KG1 (cell line): ENCODE measurements at places on chromosomes 2 and 18.

DNA sequence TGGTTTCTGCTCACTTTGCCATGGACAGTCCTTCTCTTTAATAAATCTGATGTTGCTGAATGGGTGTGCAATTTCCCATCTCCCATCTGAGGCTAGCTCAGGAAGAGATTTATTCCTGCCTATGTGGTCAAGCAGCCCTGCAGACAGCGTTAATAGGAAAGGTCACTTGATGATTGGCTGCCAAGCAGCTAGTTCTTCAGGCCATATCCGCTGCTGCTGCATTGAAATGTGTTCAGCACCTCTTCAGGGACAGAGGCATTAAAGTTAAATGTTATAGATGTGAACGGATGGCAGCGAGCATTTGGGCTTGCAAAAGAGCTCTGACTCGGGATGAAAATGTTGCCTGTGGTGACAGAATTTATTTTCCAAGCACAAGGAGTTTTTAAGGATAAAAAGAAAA lies 474.2 kb downstream of the PIK3C3 start:
- DNase-seq: no peak

GRCh38 chr2:241558532-241559322 lies at the start of gene BOK:
TSS of gene BOK (plus strand) at chr2:241558745. CDS start at chr2:241559484, 739 bp downstream.
- DNase-seq: no peak

DNA sequence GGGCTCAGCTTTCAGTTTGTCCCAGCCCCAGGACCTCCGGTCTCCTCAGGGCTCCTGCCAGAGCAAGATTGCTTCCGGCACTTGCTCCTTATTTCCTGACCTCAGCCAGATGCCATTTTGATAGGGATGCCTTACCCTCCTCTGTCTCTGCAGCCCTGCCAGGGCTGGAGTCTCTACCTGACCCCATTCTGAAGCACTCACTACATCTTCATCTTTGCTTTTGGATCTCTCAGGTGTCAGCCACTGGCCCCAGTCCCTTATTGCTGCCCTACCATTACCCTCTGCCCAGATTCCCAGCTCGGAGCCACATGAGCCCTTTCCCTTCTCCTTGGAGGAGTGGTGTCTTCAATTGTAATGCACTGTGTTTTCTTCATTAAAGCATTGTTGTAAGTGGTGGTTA lies 17.1 kb downstream of the OSBPL6 start:
- no peak for DNase-seq

DNA sequence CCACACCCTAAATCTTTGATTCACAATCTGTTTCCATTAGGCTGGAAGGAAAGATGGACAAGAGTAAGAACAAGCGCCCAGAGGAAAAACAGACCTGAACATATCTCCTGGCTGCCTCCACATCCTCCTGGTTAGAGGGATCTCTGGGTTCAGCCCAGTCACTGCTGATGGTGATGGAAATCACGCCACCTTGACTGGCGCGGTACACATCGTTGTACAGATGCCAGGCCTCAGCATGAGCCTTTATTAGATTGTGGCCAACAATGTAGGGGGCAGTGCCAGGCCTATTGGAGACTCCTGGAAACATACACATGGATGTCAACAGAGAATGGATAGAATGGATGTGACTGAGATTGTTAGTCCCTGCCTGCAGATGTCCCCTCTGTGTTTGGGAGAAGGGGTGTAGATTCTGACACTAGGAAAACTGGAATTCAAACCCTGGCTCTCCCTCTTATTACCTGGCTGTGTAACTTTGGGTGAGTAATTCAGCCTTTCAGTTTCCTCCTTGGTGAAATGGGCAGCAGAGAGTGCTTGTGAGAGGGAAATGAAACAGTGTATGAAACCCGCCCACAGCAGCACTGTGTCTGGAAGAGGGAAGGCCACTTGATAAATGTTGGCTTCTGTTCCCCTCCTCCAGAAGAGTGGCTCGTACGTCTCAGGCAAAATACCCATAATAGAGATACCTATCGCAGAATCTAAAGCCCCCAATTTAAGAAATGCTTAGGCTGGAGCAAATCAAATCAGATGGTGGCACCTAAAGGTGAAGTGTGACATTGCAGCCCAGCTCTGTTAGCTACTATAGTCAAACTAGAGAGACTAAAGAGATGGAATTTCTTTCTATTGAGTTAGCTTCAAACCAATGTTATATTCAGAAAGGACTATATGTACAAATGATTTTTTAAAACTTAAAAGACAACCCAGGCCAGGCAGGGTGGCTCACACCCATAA lies 36.2 kb downstream of the LCT start:
- DNase-seq: no peak

- DNase-seq: no peak
Observed at GRCh38 chr2:217625557-217626169, 377.1 kb downstream of the TNS1 start.

GRCh38 chr2:95314964-95315611 lies 17.9 kb downstream of the KCNIP3 start:
- no peak for DNase-seq

DNA sequence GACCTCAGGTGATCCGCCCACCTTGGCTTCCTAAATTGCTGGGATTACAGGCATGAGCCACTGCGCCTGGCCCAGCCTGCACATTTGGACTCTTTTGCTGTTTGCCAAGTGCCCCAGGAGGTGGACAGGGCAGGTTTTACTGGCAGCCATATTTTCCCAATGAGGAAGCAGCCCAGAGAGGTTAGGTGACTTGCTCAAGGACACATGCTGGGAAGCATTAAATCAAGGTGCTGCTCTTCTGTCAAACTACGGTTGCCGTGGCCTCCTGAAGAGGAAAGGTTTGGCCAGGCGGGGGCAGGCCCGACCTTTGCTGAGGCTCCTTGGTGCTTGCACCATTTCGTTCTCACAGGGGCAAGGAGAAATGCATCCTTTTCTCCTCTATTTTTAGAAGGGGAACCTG lies 44.0 kb downstream of the DNMT3A start:
- DNase-seq: no peak

DNA sequence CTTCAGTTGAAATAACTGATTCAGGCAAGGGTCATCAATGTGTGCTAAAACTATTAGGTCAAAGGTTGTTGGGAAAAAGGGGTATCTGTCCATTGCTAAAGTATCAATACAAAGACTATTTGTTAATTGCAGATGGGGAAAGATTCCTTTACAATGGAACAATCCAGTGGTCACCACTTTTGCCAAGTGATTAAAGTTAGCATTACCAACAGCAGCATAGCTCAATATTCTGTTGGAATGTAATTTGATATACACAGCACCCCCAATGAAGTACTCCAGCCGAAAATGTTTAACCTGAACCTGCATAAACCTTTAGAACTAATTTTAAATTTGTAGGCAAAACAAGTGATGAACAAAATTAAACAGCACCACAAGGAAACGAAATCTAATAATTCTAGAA lies 191.0 kb downstream of the TCF4 start:
- DNase-seq: no peak

- DNase-seq: no peak
Observed at GRCh38 chr2:227625420-227625819, 8.1 kb downstream of the SCYGR4 start.

DNA sequence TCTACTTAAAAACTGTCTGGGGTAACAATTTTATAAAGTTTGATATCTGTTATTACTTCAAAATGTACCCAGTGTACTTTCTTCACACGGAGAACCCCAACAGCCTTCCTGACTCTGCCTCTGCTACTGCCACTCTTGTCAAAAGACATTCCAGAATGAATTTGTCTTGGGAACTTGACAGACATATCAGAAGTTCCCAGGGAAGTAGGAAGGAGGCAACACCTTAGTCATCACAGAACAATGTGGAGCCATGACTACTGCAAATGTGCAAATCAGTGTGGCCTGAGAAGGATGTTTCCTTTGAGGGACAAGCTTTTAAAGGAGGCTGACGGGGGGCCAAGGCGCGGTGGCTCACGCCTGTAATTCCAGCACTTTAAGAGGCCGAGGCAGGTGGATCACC lies 133.8 kb upstream of the RNF152 start:
- DNase-seq: no peak

GRCh38 chr2:39109537-39109936 lies 11.3 kb downstream of the SOS1 start:
- DNase-seq: no peak

DNA sequence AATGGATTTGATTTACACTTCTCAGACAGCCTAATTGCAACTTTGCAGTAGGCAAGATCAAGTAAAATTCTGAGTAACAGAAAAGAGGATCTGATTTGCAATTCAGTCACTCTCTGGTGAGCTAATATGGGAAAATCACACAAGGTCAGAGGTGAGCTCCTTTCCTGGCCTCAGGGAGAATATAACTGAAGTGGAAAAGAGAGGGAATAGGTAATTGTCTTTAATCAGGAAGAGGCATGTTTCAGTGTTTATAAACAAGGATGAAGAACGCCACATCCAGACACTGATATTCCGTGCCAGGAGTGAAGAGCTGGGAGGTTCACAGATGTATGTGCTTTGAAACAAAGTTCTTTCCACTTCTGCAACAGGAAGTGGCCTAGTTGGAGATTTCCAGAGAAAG lies 127.1 kb downstream of the ETAA1 start:
- DNase-seq: no peak

DNA sequence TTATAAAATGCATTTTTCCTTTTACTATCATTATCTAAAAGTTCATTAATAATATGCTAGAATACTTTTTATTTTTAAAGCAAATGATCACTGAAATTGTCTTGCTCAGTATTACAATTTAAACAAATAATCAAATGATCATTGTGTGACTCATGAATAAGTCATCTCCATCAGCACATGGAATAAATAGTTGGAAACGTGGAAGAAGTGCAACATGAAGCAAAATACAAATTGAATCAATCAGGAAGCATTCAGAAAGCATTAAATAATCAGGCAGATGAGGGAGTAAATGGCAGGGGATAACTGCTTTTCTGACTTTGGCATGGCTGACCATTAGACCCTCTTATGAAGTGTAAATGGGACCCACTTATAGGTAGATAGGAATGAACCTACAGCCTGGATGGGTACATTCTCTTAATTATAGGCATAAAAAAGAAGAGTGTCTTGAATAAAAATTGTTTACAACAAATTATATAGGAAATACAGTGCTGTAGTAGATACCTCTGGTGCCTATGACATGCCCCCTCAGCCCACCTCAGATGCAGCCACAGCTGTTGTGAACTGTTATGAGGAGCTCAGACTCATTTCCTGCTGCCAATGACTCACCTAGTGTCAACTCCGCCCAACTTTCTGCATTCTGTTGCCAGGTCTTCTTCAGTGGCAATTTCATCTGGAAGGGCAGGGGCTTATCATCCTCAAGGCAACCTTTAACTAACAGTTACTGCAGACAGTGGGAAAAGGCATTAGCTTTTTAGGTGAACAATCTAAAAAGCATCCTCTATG lies 936.0 kb downstream of the TRIB2 start:
- no peak for DNase-seq

DNA sequence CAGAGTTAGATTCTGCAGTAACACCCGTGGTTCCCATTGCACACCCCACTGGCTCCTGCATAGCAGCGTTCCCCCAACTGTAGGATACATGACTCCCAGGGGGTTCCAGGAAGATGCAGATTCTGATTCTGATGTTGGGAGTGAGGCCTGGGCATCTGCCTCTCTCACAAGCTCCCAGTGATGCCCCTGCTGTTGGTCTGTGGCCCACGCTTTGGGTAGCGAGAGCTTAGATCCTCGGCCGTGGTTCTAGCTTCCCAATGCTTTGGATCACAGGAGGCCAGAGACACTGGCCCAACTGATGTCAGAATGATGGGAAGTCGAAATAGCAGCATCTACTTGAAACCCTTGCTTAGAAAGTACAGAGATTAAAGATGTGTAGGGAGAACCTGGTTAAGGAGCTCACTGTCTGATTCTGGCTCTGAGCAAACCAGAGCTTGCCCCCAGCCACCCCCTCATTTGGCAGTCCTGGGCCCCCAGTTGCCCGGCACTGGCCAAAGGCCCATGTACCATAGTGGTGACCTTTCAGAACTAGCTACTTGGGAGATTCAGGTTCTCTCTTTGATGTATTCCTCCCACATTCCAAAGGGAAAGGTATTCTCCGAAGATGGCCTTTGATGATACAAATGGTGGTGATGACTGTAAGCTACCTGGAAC lies 197.5 kb downstream of the FAM210A start:
- no peak for DNase-seq

- no peak for DNase-seq
Observed at GRCh38 chr2:67974559-67975430, 88.0 kb downstream of the C1D start.

GRCh38 chr2:54416938-54417337 lies 39.2 kb upstream of the SPTBN1 start:
- no peak for DNase-seq

- no peak for DNase-seq
Observed at GRCh38 chr2:223643309-223643708, 41.1 kb upstream of the SCG2 start.

- DNase-seq: no peak
Observed at GRCh38 chr2:238127165-238128060, 11.1 kb upstream of the KLHL30 start.

DNA sequence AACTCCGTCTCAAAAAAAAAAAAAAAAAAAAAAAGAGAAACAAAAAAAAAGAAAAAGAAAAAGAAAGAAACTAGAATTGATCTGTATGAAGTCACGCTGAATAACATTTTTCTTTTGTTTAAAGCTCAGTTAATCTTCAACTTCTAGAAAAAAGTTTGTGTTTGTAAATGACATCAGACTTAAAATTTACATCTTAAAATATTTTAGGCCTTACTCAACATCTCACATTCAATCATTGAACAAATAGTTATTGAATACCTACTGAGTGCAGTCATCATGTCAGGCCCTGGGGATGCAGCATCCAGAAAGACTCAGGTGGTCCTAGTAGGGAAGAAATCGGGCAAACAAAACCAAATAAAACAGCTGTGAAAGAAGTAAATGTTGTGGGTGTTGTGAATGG lies 292.3 kb upstream of the FANCL start:
- no peak for DNase-seq

GRCh38 chr2:172397148-172397834 lies 30.1 kb upstream of the ITGA6 start:
- DNase-seq: no peak

- no peak for DNase-seq
Observed at GRCh38 chr2:70089220-70089982, 2.1 kb downstream of the PCBP1 start.

DNA sequence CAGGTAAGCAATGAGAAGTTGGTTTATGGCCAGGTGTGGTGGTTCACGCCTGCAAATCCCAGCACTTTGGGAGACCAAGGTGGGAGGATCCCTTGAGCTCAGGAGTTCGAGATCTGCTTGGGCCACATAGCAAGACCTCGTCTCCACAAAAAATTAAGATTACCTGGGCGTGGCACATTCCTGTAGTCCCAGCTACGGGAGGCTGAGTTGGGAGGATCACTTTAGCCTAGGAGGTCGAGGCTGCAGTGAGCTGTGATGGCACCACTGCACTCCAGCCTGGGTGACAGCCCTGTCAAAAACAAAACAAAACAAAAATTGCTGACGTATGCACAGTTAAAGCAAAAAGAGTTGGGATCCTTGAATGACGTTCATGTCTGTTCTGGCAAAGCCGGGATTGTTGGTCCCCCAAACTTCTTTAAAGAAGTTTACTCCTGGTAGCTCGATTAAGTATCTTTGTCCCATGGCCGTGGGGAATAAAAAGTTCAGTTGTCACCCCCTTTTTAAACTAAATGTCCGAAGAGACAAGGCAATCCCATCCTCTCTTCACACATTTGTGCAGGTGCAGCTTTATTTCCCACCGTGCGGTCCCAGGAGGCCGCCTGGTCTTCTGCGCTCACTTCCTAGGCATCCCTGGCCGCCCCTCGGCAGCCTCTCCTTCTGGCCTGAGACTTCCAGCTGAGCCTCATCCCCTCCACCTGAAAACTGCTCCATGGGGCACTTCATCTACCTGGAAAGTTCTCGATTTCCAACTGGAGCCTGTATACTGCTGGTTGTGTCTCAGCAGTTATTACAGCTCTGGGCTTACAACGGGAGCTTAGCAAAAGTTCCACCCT lies 762 bp upstream of the SPOPL start:
- no peak for DNase-seq
